Activated CD4-positive, alpha-beta T cell treated with anti-CD3 and anti-CD28 coated beads for 48 hours (primary cell): ENCODE measurements at places on chromosomes 3 and 15.
A peak's percentile ranks its signal among the peaks of the same experiment; 100 is the strongest.

DNA sequence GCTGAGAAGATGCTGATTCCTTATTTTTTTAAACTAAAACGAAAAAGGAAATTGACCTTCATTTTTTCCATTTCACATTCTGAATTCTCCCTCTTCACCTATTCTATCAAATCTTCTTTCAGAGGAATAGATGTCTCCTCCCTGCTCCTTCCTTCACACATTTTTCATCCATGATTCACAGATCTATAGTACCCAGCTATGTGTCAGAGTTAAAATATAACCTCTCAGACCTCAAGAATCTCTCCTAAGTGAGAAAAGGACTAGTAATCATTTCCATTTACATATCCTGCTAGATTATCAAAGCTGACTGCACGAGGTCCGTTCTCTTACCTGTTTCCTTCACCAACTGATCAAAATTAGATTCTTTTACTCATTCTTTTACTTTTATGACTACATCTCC lies 1297.6 kb upstream of the ALCAM start:
- DNase-seq, result no peak

- no peak for DNase-seq
Observed at GRCh38 chr15:82921939-82922338, 30.6 kb downstream of the HOMER2 start.

DNA sequence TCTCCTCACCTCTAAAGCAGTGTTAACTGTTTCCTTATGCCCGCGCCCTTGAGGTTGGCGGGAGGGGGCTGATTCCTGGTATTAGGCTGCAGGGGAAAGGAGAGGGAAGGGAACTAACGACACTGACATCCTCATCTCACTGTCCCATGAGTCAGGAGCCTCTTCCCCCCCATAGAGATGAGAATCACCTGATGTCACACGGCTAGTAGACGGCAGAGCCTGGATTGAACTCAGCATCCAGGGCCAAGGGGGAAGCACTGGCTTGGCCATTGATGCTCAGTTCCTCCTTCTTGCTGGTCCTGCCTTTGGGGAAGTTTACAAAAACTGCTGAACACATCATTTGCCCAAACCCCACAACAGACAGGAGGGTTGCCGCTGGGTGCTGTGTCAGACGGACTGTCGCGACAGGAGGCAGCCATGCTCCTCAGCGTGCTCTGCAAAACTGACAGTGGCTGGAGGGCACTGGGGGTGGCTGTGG lies 38.5 kb downstream of the IDH2 start:
- DNase-seq, result no peak

DNA sequence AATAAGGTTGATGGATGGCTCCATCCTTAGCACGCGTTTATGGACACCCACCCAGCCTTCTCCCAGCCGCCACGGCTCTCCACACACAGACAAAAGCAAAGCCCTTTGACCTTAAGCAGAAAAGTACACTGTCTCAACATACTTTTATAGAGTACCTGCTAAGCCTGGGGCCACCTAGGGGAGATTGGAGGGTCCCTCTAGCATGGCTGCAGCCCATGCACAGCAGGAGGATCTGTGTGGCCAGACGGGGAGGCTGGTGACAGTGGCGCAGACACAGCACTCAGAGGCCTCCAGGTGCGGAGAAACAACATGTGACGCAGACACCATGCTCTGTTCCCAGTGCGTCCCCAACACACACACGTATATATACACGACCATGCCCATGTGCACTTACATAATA lies 174.9 kb downstream of the XXYLT1 start:
- DNase-seq, result no peak

DNA sequence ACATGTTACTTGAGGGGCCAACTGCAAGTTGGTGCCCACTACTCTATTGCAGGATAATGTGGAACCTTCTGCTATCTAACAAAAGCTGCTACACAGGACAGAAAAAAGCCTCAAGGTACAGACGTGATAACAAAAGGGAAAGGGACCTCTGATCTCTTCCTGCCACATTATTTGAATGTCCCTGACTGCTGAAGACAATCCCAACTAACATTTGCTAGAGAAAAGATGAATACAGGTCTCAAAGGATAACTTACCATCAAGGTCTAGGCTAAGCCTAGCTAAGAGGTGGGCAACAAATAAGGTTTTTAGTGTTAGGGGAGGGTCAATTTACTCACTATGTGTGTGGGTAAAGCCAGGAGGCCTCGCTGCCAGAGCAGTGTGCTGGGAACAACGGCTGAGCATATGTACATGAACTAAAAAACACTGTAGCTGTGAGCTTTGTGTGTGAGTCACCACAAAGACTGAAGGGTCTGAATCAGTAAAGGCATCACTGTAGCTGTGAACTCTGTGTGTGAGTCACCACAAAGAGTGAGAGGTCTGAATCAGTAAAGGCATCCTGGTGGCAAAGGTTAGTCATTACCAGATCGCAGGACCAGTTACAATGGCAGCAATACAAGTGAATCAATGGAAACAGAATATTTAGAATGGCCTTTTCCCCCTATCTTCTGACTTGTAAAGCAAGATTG lies 111.7 kb downstream of the LMLN start:
- peak; percentile 64 for DNase-seq

- DNase-seq, result no peak
Observed at GRCh38 chr3:97089621-97090020, 275.2 kb downstream of the EPHA6 start.

DNA sequence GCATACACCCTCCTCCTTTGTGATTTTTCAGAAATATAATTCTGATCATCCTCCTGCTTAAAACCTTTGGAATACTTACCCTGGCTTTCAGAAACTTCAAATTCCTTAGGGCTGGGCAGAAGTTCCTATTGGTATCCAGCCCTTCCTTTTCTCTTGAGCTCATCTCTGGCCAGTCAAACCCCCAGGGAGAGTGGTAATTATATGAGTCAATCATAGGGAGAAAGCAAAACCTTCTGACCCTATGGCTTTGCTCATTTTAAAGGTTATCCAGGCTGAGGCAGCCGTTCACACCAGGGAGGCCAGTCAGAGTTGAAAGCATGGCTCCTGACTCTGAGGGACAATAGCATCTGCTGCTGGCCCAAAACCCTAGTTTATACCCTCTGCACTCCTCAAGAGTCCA lies 23.9 kb upstream of the CTNNB1 start:
- no peak for DNase-seq

DNA sequence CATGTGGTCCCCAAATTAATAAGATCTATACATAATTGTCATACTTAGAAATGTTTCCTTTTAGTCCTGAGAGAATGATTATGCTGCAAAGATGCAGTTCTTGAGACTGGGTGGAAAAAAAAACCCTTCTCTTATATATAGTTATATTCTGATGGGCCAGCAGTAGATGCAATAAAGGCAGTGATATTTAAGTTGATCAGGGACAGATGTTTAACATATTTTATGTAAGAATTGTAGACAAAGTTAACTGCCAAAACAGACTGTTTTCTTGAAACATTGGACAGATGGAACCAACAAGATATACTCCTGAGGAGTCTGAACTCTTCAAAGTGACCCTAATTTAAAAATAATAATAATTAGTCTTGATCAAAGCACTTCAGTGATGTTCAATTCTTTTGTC lies 172.0 kb upstream of the LRIG1 start:
- DNase-seq, result no peak

DNA sequence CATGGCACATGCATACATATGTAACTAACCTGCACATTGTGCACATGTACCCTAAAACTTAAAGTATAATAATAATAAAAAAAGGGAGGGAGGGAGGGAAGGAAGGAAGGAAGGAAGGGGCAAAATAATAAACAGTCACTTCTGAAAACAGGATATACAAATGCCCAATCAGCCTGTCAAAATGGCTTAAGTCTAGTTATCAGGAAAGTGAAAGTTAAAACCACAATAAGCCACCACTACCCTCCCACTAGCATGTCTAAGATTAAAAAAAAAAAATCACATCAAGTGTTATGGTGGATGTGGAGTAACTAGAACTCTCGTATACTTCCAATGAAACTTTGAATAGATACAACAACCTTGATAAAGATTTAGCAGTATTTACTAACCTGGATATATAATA lies 145.6 kb upstream of the GMNC start:
- no peak for DNase-seq

DNA sequence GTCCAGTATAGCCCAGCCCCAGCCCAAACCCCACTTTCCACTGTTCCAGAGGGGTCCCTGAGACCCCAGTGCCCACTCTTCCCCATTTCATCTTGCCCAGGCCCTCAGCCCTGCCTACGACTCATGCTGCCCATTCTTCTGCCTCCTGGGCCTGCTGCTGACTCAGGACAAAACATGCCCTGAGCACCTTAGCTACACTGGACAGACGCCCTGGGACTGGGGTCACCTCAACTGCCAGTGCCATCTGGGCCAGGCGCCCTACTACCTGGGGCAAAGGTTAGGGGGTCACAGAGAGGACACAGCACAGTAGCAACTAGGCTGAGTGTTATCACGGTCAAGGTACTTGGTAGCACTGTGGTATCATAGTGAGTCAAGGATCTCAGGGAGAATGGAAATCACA lies 2.6 kb upstream of the LAMB2 start:
- no peak for DNase-seq

DNA sequence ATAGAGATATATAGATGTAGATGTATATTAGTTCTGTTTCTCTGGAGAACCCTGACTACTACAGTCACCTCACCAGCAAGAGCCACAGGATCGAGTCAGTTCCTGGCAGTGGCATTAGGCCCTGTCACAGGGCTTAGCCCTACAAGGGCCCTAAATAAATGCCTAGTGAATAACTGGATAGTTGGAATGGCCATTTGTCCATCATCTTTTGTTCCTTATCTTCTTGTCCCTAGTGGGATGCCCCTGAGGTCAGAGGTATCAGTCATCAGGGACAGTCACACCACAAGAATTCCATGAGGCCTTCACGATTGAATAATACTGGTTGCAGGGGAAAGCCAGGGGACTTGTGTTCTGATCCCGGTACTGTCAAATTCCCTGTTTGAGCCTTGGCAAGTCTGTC lies 204.9 kb upstream of the PPP2R3A start:
- no peak for DNase-seq

GRCh38 chr3:14154276-14154675 lies 24.1 kb downstream of the XPC start:
- DNase-seq, result no peak

DNA sequence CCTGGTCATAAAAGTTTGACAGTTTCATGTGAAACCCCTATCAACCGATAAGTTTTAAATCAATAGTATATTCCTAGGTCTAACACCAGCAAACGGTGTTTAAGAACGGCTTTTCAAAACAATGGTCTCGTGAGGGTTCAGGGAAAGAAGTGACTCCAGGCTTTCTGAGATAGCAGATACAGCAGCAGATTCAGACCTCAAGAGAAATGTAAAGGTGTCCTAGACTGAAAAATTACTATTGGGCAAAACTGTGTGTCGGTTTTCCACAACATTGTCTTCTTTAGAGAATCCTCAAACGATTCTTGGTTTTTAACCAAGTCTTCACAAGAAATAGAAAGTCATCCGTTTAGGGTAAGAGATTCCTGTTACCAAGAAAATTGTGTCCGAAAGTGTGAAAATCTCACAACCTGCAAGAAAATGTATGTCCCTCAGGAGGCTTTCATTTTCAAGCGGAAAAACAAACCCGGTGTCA lies 1.2 kb downstream of the SETD2 start:
- DNase-seq, result no peak

GRCh38 chr15:47570451-47570850 lies 146.9 kb upstream of the SEMA6D start:
- no peak for DNase-seq

DNA sequence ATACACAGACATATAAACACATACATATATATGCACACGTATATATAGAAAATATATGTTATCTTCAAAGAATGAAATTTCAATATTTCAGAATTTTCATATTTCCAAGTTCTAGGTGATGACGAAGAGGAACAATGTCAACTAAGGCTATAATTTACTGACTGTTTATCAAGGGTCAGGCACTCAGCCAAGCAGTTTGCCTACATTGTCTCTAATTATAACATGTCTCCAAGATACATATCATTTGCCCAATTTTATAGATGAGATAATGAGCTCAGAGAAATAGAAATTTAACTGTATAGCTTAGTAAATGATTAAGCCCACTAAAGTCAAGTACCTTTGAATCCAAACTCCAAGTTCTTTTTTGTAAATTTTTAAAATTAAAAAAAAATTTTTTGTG lies 99.9 kb upstream of the PLSCR4 start:
- DNase-seq, result no peak

DNA sequence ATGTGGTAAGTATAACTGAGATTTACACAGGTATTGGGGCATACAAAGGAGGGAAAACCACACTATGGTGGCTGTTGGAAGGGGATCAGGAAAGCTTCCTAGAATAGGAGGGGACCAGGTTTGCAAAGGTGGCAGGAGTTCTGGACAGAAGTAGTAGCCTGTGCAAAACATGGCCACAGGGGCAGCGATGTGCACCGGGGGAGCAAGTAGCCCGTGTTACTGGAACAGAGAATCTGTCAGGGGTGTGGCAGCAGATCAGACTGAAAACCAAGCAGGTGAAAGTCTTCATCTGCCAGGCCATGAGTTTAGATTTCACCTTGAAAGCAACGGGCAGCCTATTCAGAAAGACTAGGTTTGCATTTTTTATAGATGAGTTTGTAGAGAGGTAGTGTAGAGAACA lies 182.3 kb upstream of the LPP start:
- DNase-seq, result no peak

DNA sequence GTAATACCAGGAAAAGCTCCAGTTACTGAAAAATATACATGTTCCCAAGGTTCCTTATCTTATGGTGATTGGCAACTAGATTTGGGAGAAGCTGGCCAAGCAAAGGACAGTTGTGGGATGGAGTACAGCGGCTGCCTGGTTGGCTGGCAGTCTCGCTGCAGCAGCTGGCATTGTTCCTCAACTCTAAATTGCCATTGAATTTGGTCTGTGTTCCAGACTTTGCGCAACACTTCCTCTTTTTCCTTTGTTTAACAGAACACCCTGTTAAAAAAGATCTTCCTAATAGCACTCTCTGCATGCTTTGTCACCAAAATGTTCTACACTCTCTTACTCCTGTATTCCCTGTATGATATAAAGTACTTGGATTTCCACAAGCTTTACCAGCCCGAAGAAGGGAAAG lies 420.6 kb upstream of the RBMS3 start:
- no peak for DNase-seq

GRCh38 chr15:85026304-85027032 lies 44.8 kb downstream of the PDE8A start:
- no peak for DNase-seq

GRCh38 chr3:154849408-154849807 lies 230.7 kb upstream of the MME start:
- no peak for DNase-seq

GRCh38 chr15:89368566-89369223 lies 34.1 kb upstream of the POLG start:
- DNase-seq, result no peak

- no peak for DNase-seq
Observed at GRCh38 chr3:13851997-13852637, 27.8 kb downstream of the WNT7A start.
